T follicular helper cell (primary cell): ENCODE measurements at places on chromosomes 6 and 20.

- DNase-seq: no peak
Measured at GRCh38 chr6:153108315-153108714, 22.8 kb downstream of the RGS17 start.

GRCh38 chr6:163753430-163753829 lies 338.9 kb downstream of the QKI start:
- DNase-seq: no peak

DNA sequence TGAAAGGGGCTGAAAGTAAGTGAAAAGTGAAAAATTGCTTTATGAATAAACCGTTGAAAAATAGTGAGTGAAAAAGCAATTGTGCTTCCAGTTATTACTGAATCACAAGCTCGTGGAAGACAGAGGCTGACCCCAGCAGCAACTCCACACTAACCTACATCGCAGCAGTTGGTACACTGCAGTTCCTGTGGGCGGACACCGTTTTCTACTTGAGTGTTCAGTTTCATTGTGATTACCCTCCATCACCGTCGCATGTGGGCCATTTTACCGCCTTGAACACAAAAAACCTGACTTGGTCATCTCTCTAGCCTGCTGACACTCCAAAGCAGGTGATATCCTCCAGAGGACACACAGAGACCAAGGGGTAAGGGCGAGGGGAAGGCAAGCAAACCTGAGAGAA lies 28.4 kb downstream of the PRDM1 start:
- DNase-seq: no peak

- DNase-seq: no peak
Measured at GRCh38 chr20:60046436-60046835, 88.2 kb downstream of the CDH26 start.

DNA sequence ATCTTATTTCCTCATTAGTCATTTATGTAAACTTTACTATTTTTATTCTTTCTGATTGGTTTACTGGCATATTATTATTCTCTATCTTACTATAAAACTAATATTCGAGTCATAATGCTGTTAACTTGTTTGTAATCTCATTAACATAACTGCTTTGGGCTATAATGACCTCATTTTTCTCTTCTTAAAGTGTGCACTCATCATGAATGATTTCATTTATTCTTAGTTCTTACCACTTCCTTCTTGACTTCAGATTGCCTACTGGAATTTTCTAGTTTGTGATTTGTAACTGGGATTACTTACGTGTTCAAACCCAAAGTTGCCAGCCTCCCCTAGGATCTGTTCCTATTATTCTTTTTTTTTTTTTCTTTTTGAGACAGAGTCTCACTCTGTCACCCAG lies 91.8 kb upstream of the TNFAIP3 start:
- no peak for DNase-seq

- DNase-seq: no peak
Measured at GRCh38 chr20:23118144-23118543, 32.0 kb upstream of the CD93 start.

DNA sequence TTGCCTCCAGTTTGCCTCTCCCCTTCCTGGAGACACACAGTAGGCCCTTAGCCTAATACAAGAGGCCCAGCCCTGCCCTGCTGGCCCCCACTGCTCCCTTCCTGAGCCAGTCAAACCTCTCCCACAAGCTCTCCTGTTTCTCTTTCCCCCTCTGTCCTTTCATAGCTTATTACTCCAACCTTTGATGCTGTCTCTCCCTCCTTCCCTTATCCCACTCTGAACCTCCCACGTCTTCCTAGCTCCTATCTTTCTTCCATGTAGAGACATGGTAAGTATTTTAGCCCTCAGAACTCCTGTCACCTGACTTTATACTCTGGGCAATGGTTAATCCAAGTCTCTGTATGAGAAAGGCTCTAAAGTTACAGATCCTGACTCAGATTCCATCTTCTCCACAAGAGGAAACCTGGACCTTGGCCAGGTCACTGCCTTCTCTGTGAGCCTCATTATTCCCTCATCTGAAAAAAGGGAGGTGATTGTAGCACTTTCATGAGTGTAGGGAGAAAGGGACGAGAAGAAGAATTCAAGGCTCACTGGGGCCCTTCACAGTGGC lies 6.7 kb downstream of the TGIF2 start:
- no peak for DNase-seq

DNA sequence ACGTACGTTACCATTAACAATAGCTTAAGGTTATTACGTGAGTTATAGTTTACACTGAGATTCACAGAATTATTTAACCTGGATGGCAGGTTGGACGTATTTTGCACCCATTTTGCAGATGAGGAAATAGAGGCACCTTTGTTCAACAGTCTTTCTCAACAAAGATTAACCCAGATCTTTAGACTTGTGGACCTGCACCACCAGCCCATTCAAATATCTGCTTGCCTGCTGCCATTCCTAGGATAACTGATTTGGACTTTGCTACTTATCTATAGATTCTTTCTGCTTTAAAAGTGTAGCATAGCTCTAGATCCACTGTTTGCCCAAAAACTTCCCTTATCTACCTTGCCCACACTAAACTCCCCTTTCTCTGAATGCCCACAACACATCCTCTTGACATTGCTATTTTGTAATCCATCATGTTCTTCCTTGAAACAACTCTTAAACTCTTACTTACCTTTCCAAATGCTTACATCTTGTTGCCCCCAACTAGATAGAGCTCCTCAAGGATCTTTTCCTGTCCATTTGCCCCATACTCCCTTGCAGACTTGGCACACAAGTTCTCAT lies 56.4 kb upstream of the TNFAIP3 start:
- no peak for DNase-seq

- no peak for DNase-seq
Measured at GRCh38 chr6:134607411-134607810, 289.5 kb upstream of the SGK1 start.
